BJ (cell line): ENCODE measurements at places on chromosomes 2 and 18. TPM values are rescaled to one million over a fixed set of nuclear protein-coding genes. Genes with fewer than 3 reads are reported as not detected.

Gene CREG2
- not detected in 2 replicates for polyA plus RNA-seq

Gene CFAP210
- polyA plus RNA-seq = not detected in 2 replicates

Gene SLC23A3
- 1.1 and 1.3 TPM in 2 replicates for polyA plus RNA-seq

Gene VSNL1
- polyA plus RNA-seq = not detected in 2 replicates

DNA sequence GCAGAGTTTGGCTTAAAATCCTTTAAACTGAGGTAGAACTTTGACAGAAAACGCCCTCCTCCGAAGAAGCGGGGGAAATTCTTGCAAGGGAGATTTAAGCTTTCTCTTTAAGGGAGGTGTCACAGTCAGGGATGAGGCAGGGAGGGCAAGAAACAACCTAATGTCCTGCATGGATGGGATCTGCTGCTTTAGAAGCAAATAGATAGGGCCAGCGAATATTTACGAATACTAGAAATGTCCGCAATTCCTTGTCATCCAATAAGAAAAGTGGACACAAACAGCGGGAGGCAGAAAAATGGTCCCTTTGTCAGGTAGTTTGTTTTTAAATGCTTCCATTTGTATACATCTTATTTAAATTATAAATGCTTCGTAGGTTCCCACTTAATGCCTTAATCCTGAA, 12.0 kb downstream of the MEIS1 start:
- DNase-seq = no peak

DNA sequence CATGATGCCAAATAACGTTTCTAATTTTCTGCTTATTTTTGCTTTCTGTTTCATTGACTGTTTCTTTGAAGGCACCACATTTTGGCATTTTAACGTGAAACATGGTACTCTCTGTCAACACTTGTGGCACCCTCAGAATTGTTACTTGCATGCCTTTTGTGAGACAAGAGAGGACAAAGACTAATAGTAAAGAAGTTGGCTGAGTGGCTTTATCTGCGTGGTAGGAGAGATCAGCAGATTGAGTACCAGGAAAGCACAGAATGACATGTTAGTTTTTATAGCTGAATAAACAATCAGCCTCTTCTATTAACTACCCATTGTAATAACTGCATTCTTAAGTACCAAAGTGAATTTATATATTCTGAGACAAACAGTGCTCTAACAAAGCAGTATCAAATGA, 8.6 kb downstream of the ZNF638 start:
- no peak for DNase-seq

DNA sequence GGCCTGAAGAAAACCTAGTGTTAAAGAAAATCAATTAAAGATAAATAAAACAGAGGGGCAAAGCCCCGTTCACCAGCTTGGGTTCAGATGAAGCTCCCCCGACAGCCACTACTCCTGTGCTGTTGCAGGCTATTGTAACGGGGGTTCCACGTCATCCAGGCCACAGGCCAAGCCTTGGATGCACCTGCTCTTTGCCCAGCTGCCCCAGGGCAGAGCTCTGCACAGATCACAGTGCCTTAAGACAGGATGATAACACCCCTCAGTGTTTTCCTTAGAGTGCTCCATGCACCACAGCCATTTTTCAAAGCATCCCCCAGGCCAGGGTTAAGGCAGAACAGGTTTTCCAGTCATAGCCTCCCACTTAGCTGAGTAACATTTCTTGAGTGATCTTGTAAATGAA, 32.0 kb downstream of the FASTKD2 start:
- no peak for DNase-seq

DNA sequence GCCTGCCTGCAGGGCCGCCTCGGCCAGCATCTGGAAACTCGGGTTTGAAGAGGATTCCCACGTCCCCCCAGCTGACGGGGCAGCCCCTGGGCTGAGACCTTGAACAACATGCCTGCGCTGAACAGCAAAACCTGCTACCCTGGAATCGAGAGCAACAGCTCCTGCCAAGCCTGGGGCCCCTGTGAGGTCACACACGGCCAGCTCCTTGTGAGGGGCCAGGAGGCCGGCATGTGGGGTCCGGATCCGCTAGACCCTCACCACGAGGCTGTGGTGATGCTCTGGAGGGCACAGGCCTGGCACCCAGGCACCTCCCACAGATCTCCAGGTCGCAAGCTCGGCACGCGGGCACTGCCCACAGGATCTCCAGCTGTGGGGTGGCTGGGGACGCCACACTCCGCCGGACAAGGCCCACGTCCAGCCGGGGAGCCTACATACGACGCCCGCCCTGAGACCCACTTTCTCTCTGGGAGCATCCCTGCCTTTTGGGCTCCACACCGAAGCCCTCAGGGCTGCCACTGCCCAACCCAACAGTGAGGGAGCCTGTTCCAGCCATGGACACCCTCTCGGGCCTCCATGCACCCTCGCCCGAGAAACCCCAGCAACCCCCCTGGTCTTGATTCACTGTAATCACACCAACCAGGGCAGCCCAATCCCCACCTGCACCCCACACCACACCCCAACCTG, 34.1 kb downstream of the SLC66A2 start:
- no peak for DNase-seq

GRCh38 chr2:99700482-99701398, 210.9 kb upstream of the REV1 start:
- no peak for DNase-seq

GRCh38 chr2:218962859-218963492, 3.5 kb downstream of the CDK5R2 start:
- no peak for DNase-seq

- no peak for DNase-seq
These were observed 500 bp downstream of the CCNYL1 start for GRCh38 chr2:207711750-207712530.

DNA sequence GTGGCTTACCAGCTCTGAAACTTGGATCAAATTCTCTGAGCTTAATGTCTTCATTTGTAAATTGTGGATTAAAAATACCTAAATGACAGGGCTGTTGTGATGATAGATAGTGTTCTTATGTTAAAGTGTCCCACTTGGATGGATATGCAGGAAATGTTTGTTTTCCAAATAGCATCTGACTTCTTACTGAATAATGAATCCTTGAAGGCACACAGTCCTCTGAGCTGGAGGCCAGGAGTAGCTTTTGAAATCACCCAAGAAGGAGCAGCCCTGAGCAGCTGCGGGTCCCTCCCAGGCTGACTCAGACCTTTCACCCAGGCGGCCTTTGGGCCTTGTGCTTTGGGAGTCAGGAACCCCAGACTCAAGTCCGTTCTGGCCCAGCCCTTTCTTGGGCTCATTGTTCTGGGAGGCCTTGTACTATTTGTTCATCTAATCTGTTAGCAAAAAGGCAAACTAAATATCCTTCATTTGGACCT, 173.0 kb upstream of the GATA6 start:
- DNase-seq = no peak

DNA sequence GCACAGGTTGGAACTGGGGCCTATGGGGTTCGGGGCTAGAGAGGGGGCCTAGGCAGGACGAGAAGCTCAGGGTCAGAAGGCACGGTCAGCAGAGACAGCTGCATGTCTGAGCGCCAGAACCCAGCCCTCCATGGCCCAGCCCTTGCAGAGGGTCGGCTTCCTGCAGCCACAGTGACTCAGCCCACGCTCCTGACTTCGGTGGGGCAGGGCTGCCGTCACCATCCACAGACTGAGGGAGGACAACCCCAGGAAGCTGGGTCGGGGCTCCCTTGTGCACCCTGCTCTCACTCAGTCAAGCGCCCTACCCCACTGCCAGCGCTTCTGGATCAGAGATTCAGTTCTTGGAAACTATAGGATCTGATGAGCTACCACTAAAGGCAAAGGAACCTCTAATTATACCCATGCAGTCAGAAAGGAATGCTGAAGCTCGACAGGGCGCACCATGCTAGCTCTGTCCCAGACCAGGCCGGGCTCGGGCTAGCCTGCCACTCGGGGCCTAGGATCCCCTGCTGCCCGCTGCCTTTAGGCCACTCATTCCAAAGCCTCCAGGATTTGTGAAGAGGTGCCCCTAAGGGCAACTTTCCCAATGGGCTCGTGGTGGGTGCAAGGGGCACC, 3.0 kb downstream of the ACTR1B start:
- no peak for DNase-seq
